Neural progenitor cell (in vitro differentiated cells): ENCODE measurements at places on chromosomes 2 and 18. TPM values are rescaled to one million over a fixed set of nuclear protein-coding genes. Genes with fewer than 3 reads are reported as not detected.

WBP1 gene
- total RNA-seq = 38.2 and 132 TPM in 2 replicates

GRCh38 chr2:225429717-225430116, 30.2 kb downstream of the NYAP2 start:
- no peak for DNase-seq

DNA sequence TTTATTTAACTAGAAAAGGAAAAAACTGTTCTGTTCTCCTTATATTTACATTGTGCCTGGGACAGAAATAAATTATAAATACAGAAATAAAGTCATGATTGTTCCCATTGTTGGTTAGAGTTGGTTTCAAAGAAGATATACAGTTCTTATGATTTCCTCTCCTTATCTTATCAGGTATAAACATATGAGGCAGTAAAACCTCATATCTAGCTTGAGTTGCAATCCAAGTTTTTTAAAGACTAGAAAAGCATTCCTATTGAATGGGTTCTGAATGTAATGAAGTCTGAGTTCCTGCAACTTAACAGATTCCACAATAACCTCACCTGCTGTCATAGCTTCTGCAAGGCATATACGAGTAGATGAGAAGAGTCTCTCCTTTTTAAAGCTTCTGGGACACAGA, 114.7 kb upstream of the CAVIN2 start:
- no peak for DNase-seq

- no peak for DNase-seq
Observed at GRCh38 chr18:23609390-23610023, 23.2 kb upstream of the NPC1 start.

DNA sequence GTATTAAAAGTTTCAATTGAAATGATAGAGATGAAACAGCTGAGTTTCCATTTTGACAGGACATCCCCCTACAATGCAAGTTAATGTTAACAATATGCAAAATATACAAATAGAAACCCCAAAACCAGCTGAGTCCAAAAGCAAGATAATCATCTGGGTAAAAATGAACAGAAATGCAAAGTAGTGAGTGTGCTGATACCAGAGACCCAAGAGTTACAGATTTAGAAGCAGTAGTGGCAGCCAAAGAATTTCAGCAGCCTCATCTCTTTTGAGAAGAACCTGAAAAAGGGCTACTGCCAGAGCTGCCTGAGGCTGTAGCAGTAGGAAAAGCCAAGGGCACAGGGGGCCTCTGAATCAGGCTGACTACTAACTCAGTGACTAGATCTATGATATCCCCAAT, 82.6 kb downstream of the THADA start:
- DNase-seq = no peak

GRCh38 chr2:110994250-110994961, 126.3 kb upstream of the BCL2L11 start:
- DNase-seq = no peak

ALK gene
- total RNA-seq = 0.06 TPM in 1 of 2 replicates, not detected in the other

GRCh38 chr2:233813236-233814055, 35.3 kb downstream of the MROH2A start:
- no peak for DNase-seq

DNA sequence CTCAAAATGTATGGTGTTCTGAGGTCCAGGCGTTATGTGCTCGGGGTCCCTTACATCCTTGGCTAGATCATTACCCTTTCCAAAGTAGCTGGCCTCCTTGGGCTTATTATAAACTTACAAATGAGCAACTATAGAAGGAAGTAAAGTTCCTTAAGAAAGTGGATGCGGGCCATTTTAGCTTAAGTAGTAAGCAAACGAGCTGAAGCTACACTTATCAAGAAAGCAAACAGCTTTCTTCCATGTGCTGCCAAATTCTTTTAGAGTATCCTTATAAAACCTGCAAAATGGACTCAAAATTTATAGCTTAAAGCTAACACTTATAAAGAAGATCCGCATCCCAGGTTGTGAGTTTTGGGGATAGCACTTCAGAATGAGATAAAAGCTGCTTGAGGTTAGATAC, 75.3 kb downstream of the ACTR3 start:
- DNase-seq = no peak

ZRANB3 gene
- 20.3 and 35.9 TPM in 2 replicates for total RNA-seq

DNA sequence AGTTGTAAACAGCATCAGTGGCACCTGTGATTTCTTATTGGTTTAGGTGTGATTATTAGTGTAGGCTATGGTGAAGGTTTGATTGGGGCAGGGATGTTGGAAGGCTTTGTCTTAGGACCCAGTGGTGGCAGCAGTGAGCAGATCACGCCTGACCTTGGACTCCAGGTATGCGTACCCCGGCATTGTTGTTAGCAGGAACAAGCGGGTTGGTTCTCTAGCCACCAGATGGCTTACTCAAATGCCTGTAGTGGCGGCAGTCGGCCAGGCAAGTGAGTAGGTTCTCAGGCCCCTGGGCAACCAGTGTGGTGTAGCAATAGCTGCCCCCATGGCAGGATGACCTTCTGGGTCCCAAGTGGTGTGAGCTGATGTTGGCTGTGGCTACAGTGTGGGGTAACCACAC, 558.3 kb downstream of the KCNJ3 start:
- peak; percentile 2 for DNase-seq

SRD5A2 gene
- not detected in 2 replicates for total RNA-seq

STARD6 gene
- not detected in 2 replicates for total RNA-seq

DNA sequence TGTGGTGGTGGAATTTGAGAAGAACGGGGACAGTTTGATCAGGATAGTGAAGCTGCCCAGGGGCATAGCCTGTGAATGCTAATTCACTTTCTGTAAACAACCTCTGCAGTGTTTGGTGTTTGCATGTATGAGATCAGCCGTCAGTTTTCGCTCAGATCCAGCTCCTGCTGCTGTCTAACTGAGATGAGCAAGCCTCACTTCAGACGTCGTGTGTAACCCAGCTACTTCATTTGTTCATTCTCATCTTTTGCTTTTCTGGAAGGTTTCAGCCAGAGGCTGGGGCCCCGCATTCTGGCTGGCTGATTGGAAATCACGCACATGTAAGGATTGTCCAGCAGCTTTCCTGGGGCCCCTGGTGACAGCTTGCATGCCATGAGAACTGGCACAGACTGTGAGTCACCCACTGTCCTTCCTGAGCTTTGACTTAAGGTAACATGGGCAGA, 48.9 kb downstream of the LDLRAD4 start:
- DNase-seq = no peak

DNA sequence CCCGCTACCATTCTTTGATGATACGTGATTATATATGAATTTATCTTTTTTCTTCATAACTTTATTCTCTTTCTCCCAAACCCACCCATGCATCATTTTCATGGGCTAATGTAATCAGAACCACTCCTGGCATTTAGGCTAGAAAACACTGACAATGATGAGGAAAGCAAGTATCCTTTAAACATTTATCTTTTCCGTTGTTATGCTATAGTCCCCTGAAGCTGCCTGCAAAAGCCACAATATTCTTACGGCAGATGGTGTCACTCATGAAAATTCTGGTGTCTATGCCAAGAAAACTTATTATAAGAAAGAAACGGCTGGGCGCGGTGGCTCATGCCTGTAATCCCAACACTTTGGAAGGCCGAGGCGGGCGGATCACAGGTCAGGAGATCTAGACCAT, 221.8 kb upstream of the CTAGE1 start:
- DNase-seq = no peak

- DNase-seq = no peak
Observed at GRCh38 chr2:241577413-241578122, 19.0 kb downstream of the BOK start.

DNA sequence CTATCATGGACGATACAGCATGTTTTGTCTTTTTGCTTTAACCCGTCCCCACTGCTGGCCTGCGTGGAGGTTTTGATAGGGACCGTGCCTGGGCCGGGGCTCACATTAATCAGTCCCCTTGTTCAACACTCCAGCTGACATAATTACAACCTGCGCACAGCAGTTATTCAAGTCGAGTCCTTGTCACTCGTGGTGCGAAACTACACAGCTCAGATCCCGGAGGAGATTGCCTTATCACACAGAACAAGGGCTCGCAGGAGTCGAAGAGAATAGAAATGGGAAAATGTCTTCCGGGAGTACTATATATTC, 304.4 kb downstream of the ZNF407 start:
- no peak for DNase-seq

KCNS3 gene
- 10.0 and 15.0 TPM in 2 replicates for total RNA-seq
